NK-92 treated with Interleukin-12 subunit alpha and Interleukin-12 subunit beta, amount 100 ng/mL, for 24 hours (cell line): ENCODE measurements at places on chromosomes 2 and 18.

DNA sequence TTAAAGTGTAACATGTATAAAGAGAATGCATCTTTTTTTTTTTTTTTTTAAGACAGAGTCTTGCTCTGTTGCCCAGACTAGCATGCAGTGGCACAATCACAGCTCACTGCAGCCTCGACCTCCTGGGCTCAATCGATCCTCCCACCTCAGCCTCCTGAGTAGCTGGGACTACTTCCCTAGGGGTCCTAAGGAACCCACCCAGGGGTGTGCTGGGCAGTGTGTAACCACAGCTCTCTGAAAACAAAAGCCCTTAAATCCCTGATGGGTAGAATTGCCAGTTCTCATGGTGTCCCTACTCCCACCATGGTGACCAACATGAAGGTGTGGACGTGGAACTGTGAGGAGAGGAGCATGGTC is 105.6 kb upstream of the ST3GAL5 start:
- no peak for DNase-seq

GRCh38 chr2:223433461-223433860 is 168.7 kb downstream of the SCG2 start:
- DNase-seq, result no peak

- DNase-seq, result no peak
Measured at GRCh38 chr2:175152242-175152641, 15.8 kb downstream of the ATF2 start.

DNA sequence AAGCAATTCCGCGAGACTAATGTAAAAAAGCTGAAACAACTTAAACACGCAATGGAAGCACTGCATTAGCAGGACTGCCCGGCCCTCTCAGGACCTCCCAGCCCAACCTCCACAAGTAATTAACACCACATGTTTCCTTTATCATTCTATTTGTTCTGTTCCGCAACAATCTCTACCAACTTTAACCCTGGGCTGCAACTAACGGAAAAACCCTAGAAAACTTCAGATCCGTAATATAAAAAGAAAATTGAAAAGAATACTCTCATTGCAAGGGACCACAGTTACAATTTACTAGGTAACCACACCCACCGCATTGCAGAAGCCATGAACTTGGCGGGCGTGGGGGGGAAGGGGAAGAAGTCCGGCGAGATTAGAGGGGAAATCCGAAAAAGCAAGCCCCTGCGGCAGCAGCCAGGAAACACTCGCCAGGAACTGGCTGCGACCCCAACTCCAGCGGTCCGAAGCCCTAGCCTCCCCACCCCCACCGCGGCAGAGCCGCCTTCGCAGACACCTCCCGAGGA is 1.2 kb downstream of the EPB41L3 start:
- no peak for DNase-seq

DNA sequence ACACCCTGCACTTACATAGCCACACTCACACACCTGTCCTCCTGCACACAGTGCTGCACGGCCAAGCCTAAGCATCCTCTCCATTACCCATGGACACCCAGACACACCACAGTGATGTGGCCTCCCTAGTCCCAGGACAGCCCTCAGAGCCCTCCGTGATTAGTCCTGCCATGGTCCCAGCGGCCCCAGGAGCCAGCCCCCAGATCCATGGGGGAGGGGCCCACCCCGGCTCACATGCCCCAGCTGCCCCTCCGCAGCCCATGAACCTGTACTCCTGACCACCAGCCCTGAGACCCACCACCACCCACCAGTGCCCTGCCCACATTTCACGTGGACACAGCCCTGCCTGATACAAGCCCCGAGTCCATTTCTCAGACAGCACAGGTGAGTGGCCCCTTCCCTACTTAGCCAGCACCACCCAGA is 8.1 kb upstream of the DUSP2 start:
- DNase-seq, result no peak

- no peak for DNase-seq
Measured at GRCh38 chr2:225487878-225488416, 88.4 kb downstream of the NYAP2 start.

DNA sequence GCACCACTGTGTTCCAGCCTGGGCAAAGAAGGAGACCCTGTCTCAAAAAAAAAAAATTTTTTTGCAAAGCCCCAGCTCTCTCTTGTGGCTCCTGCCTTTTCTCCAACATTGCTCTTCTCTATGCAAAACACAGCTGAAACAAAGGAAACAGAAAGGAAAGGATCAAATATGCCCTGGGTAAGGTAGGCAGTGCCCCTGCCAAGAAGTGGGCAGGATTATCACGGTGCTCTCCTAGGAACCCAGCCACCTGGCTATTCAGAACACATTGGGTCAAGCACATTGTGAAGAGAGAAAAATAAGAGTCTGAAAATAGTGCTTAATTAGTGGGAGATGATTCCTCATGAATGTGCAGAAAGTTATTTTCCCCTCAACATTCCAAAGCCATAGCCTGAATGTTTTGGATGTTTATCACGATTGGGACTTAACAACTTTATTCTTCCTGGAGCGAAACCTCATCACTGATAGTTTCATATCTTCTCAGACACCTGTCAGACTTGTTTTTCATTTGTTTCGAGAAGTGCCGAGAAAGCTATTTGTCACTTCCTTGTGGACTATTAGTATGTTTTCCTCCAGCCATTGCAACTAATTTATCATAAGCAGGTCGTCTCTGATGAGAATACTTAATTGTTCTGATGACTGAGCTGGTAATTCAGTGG is 42.7 kb upstream of the RPL31 start:
- DNase-seq, result no peak

DNA sequence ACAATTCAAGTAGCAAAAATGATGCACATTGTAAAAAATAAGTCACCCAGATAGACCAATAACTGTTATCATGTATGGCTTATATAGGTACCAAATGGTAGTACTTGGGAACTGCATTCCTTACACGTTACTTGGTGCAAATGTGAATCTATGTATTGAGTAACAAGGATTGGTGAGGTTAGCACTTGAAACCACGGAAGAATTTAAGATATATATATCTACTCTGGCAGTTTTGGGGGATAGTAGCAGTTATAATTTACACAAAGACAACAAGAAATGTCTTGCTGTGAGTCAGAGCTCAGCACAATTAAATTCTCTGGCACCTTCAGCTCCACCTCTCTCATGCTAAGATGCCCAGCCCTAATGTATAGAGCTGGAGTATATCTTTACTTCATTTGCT is 359.4 kb upstream of the RAB12 start:
- no peak for DNase-seq

DNA sequence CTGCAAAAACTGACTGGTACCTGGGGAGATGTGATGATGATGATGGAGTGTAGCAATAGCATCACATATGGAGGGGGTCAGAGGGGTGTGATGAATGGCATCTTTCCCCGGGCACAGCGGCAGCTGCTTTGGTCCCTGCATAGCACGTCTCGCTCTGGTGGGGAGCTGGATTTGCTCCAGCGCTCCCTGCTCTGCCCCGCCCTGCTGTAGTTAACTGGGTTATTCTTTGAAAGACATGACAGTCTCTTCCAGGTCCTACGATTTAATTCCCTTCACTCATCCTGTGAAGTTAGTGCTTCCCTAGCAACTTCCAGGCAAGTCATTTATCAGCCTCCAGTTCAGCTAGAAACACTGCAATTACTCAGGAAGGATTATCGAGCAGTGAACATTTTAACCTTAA is 463.1 kb downstream of the TSN start:
- no peak for DNase-seq

GRCh38 chr18:30132959-30133358 is 909.6 kb downstream of the DSC3 start:
- DNase-seq, result no peak

GRCh38 chr2:189527812-189528592 is 52.6 kb downstream of the SLC40A1 start:
- DNase-seq, result no peak

GRCh38 chr2:171185941-171186340 is 25.2 kb upstream of the TLK1 start:
- DNase-seq, result no peak

DNA sequence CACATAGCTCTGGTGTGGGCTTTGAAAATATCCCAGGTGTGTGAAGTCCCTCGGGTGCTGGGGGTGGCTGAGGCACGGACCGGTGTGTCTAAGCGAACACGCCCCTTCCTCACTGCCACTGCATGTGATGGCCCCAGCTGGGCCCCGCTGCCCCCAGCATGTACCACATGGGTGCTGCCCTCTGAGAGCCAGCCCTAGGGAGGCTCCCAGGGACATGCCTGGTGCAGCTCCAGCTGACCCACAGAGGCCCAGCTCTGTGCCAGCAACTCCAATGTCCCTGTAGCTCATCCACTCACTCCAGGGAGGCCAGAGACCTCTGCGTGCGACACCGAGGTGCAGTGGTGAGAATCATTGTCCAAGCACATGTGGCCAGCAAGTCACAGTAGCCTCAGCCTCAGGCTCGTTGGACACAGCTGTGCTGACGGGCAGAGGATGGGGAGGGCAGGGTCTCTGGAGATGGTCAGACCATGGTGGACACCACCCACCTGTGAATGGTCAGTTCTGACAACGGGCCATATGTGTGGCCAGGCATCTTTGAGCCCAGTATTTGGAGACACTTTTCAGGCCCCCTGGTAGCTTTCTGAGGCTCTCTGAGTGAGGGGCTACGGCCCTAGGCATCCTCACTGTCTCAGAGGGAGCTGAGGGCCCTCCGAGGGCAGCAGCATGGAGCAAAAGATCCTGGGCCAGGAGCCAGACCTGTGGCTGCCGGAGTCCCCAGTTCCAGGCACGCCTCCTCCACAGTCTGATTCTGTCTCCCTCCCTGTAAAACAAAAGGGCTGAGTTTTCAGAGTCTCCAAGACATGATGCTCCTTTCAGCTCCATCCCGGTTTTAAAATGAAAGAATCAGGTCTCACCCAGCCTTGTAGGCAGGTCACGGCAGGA is 220.7 kb downstream of the NDUFA10 start:
- no peak for DNase-seq

DNA sequence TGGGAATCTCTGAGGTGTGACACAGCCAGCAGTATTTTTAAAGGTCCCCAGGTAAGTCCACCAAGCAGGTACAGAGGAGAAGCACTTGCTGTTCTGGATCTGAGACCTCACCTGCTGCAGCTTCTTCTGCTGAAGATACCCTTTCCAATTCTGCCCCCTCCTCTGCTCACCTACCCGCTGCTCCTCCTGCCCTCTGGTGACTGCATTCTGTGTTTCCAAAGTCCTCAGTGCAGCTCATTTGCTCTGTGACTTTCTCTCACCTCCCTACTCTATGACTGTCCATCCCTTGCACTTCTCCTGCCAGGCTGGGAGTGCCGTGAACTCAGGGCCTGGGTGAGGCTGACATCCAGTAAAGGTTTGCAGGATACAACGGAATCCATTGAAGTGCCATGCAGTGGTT is 205.2 kb upstream of the LYPD1 start:
- no peak for DNase-seq

- DNase-seq, result no peak
Measured at GRCh38 chr2:74944987-74945787, 13.3 kb upstream of the POLE4 start.

- DNase-seq, result no peak
Measured at GRCh38 chr2:238920053-238920452, 72.2 kb downstream of the TWIST2 start.

DNA sequence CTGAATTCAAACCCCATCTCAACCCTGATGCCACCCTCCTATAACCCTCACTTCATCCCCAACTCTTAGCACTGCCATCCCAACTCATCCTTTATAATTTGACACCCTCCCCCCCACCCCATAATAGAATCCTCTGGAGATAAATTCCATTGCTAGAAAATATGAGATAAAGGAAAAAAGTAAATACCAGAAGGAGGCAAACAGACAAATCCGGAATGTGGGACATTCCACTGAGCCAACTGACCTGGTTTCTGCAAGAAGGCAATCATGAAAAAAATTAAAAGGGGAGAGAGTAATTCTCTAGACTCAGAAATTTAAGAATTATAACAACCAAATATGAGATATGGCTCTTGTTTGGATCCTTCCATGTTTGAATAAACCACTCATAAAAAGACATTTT is 132.4 kb downstream of the CYP26B1 start:
- no peak for DNase-seq

DNA sequence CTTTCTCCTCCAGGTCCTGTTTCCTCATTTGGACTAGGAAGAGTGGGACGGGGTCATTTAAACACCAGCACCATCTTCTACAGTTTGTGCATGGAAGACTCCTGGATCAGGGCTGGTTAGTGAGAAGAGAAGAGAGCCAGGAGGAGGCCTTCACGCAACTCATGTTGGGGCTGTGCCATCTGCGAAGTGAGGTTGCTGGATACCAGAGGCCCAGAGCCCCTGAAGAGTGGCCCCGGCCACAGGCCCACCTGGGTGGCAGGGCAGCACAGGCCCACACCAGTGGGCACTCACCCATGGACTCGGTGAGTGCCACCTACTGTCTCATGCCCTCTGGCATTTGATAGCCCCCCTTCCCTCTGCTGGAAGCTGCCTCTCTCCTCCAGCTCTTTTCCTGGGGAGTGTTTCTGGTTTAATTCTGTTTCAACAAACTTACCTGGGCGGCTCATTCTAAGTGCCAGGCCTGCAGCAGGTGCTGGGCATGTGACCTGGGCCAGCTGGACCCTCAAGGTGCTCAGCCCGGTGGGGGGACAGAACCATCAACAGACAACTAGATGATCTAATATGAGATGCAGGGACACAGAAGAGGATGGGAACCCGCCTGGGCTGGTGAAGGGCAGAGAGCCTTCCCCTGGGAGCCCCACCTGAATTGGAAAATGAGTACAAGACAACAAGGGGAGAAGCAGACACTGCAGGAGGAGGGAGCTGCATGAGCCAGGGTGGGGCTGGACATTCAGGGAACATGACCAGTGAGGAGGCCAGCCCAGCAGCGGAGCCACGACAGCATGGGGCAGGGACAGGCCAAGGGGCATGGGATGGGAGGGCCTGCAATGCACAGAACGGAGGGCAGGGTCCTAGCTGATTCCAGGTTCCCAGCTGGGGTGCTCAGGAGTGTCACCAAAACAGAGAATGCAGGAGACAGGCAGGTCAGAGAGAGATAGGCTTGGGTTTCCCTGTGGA is 70.6 kb downstream of the MARCO start:
- DNase-seq, result no peak

GRCh38 chr18:37391698-37392548 is 173.7 kb downstream of the CELF4 start:
- no peak for DNase-seq

GRCh38 chr2:127146820-127147502 is 40.0 kb upstream of the BIN1 start:
- no peak for DNase-seq

GRCh38 chr2:31660165-31660564 is 79.4 kb upstream of the SRD5A2 start:
- no peak for DNase-seq

DNA sequence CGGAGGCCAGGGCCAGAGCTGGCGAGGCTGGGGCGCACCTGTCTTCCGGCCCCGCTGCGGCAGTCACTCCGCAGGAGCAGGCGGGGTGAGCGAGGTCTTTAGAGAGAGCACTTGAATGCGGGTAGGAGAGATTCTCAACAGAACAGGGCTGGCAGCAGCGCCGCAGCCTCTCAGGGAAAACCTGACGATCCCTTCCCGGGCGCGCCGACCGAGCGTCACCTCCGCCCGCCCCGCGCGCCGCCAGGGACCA is 526 bp downstream of the PRKRA start:
- DNase-seq, result peak; percentile 68

- no peak for DNase-seq
Measured at GRCh38 chr2:102346381-102347130, 9.0 kb upstream of the IL18R1 start.

GRCh38 chr2:88613921-88614320 is 13.3 kb downstream of the EIF2AK3 start:
- no peak for DNase-seq
